ENCODE measurements at places on chromosomes 12 and 14.

GRCh38 chr14:77076113-77076631 lies 21.9 kb upstream of the CIPC start:
- no peak for DNase-seq

GRCh38 chr12:53073881-53074280 lies 5.3 kb downstream of the SPRYD3 start:
- DNase-seq: no peak

DNA sequence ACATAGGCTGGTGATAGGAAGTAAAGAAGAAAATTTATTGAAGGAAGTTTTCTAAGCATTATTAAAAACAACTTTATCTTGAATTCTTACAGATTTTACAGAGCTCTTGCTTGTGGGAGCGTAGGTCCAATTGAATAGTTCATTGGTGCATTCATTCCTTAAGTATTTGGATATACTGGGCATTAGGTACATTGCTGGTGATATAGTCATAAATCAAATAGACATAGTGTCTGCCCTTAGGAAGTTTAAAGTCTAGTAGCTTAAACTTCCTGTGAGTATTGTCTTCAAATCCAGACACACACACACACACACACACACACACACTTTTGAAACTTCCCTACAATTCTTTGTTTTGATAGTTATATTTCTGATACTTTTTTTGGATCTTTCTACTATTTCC lies 226.7 kb downstream of the FUT8 start:
- no peak for DNase-seq

- no peak for DNase-seq
These were observed 22.2 kb downstream of the CCDC63 start for GRCh38 chr12:110869026-110869425.

DNA sequence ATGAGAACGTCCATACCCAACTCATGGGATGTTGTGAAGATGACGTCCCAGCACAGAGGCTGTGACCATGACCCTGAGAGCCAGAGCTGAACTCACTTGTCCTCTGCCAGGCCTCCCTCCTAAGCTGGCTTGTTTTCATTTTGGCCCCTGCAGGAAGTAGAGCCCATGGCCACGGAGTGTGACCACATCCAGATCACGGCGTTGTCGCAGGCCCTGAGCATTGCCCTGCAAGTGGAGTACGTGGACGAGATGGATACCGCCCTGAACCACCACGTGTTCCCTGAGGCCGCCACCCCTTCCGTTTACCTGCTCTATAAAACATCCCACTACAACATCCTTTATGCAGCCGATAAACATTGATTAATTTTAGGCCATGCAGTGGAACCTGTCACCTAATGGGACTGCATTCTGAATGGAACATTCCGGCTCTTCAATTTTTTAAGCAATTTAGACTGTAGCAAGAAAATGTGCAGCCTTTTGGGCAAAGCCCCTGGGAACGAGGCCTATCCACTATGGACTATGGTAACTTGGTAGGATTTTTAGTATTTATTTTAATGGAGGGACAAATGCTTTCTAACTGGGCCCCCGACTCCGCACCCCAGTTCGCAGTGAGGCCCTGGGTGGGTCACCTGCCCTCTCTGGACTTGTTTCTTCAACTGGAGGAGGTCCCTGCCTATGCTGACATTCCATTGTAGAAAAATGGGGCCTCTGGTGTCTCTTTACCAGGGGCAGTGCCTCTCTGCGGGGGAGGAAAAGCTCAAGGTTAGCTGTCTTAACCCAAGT lies 19.6 kb downstream of the OTUB2 start:
- no peak for DNase-seq

- no peak for DNase-seq
These were observed 61.5 kb downstream of the NT5DC3 start for GRCh38 chr12:103779410-103780092.

GRCh38 chr12:22978962-22979361 lies 354.0 kb downstream of the ETNK1 start:
- DNase-seq: no peak

- peak; percentile 55 for DNase-seq
These were observed 43.4 kb downstream of the ELK3 start for GRCh38 chr12:96237465-96238077.

DNA sequence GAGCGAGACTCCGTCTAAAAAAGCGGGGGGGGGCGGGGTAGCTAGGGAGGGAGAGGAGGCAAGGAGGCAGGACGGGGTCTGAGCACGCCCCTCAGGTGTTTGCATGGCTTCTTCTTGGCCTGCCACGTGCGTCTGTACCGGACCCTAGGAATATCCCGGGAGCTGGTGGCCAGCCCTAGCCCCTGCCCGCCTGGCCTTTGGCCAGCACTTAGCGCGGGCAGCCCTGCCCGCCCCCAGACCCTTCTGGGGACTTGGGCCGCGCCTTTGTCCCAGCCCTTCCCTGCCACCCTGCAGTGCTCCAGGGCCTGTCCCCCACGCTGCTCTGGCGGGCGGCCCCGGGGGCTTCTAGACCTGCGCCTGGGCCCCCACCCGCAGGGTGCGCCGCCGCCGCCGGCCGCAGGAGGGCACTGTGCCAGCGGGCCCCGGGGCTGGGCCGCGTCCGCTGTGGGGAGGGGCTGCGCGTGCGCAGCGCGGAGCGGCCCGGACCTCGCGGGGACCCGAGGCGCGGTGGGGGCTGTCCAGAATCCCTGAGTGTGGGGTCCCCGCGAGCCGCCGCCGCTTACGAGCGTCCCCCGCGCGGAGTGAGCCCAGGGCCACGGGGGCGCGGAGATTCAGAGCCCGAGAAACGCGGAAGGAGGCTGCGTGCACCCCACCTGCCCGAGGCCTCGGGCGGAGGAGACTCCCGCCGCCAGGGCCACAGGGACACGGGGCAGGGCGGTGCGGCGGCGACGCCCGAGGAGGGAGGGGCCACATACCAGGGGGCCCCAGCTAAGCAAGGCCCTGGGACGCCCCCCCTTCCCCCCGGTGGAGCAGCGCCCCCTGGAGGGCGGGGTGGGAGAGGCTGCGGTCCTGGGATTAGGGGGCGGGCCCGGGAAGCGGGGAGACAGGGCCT lies 21.0 kb downstream of the SLC25A29 start:
- peak; percentile 82 for DNase-seq

- DNase-seq: no peak
These were observed 63.8 kb upstream of the SSTR1 start for GRCh38 chr14:38143659-38144505.

DNA sequence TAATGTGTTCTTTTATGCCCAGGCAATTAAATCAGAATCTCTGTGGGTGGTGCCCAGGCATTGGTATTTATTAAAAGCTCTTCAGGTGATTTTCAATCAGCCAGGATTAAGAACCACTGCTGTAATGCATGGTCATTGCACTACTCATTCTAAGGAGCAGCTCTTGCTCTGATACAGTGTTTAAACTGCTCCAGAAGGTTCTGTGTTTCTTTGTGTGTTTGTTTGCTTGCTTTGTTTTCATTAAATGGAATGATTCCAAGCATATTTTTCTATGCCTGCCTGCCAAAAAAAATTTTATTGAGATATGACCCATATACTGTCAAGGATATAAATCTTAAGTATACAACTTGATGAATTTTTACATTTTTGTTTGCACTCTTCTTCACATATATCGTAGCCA lies 54.0 kb downstream of the KCNK13 start:
- DNase-seq: no peak

DNA sequence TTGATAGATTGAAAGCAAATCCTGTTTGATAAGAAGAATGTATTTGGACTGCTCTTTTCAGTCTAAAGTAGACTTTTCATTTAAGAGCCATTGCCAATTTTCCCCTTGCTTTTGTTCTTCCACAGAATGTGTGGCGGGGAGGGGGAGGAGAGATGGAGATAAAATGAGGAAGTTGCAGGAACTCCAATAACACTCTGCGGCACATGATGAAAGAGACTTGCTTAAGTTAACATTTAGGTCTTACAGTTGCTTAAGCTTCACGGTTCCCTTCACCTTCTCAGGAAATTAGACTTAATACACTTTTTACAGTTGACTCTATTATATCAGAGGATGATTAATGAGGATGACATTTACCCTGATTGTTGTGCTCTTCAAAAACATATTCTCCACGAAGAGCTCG lies 537.3 kb downstream of the TMTC2 start:
- DNase-seq: no peak

- no peak for DNase-seq
These were observed 49.7 kb downstream of the IGF1 start for GRCh38 chr12:102430661-102431060.

GRCh38 chr12:31118347-31119191 lies 44.9 kb downstream of the DDX11 start:
- peak; percentile 41 for DNase-seq

DNA sequence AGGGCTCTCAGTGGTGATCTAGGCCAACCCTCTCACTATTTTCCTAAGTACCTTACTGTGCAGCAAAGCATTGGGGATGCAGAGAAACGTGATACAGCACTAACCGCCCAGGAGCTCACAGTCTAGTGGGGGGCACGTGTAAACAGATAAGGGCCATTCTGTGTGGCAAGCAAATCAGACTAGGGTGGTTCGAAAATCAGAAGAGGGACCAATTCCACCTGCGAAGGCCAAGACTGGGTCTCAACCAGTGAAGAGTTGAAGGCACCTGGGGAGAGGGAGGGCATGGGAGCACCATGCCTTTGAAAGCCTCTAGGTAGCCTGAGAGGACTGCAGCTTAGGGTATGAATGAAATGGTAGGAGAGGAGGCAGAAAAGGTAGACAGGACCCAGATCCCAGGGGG lies 2.2 kb downstream of the PITPNM2 start:
- no peak for DNase-seq

- peak; percentile 29 for DNase-seq
These were observed 40.1 kb upstream of the CISTR start for GRCh38 chr12:53791735-53792326.

- peak; percentile 99 for DNase-seq
These were observed 430 bp upstream of the SP1 start for GRCh38 chr12:53379389-53380103.

Data from stimulated activated CD4-positive, alpha-beta T cell treated with anti-CD3 and anti-CD28 coated beads, Interleukin-4, amount 100 ng/mL, for 4 hours (primary cell).